Stimulated activated CD8-positive, alpha-beta memory T cell treated with anti-CD3 and anti-CD28 coated beads, Interleukin-4, amount 100 ng/mL, for 1 hour (primary cell): ENCODE measurements at places on chromosomes 4 and X.
A peak's percentile ranks its signal among the peaks of the same experiment; 100 is the strongest.

GRCh38 chr4:123488916-123489315 is 92.3 kb downstream of the SPRY1 start:
- no peak for DNase-seq

- no peak for DNase-seq
Observed at GRCh38 chrX:39162322-39162735, 361.1 kb downstream of the MID1IP1 start.

- no peak for DNase-seq
Observed at GRCh38 chr4:144461906-144462305, 184.1 kb upstream of the HHIP start.

GRCh38 chr4:85761803-85762528 is 287.0 kb downstream of the ARHGAP24 start:
- no peak for DNase-seq

DNA sequence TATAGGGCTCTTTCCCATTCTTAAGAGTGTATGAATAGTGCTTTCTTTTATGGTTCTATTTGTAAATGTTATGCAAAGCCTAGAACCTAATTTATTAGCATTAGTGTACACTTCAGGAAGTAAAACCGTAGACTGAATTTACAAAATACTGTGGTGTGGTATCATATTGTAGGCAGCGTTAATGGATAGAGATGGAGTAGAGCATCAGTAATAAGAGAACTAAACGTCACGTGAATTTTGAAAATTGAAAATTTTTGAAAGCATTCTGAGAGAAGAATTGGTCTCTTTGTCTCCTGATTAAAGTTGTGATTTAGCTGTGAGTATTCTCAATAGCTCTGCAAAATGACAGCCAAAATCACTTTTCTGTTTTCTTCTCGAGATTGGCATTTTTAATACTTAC is 2.9 kb downstream of the STIM2 start:
- no peak for DNase-seq

GRCh38 chr4:104967034-104967401 is 179.7 kb upstream of the TET2 start:
- no peak for DNase-seq

- no peak for DNase-seq
Observed at GRCh38 chr4:126592088-126592487, 1040.7 kb upstream of the INTU start.

- DNase-seq, result no peak
Observed at GRCh38 chr4:135201081-135201480, 999.5 kb upstream of the PABPC4L start.

DNA sequence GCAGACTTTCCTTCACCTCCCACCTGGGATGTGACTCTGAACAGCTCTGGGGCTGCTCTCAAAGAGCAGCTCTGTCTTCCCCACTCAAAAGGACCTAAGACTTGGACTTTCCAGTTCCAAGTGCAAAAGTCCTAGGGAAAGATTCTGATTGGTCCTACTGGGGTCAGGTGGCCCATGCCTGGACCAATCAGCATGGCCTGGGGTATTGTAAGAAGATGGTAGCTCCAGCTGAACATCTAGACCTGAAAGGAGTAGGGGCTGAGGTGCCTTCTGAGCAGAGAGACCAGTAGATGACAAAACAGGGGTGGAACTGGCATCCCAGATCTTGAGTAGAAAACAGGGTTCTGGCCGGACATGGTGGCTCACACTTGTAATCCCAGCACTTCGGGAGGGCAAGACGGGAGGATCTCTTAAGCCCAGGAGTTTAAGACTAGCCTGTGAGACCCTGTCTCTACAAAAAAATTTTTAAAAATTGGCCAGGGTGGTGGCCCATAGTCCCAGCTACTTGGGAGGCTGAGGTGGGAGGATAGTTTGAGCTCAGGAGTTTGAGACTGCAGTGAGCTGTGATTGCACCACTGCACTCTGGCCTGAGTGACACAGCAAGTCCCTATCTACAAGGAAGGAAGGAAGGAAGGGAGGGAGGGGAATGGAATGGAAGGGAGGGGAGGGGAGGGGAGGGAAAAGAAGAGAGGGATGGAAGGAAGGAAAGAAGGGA is 27.4 kb upstream of the MRFAP1 start:
- no peak for DNase-seq

- no peak for DNase-seq
Observed at GRCh38 chr4:72326692-72327632, 242.1 kb downstream of the ADAMTS3 start.

DNA sequence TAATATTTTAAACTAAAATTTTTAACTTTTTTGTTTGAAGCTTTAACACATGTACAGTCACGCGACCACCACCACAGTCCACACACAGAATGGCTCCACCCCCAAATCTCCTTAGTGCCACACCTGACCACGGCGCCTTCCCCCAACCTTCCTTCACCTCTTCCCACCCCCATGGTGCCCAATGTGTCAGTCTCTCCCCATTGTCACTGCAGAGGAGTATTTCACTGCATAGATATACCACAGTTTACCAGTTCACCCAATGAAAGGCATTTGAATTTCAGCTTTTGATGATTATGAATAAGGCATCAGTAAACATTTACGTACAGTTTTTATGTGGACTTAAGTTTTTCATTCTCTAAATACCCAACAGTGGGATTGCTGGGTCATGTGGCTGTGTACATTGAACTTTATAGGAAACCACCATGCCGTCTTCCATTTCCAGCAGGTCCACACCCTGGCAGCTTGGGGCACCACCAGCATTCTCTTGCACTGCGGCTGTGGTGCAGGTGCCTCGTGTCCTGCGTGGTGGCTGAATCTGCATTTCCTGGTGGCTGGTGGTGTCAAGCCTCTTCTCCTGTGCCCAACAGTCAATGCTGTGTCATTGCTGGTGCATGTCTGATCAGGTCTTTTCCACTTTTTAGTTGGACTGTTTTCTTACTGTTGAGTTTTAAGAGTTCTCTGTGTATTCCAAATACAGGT is 49.0 kb downstream of the CPLX1 start:
- DNase-seq, result no peak

DNA sequence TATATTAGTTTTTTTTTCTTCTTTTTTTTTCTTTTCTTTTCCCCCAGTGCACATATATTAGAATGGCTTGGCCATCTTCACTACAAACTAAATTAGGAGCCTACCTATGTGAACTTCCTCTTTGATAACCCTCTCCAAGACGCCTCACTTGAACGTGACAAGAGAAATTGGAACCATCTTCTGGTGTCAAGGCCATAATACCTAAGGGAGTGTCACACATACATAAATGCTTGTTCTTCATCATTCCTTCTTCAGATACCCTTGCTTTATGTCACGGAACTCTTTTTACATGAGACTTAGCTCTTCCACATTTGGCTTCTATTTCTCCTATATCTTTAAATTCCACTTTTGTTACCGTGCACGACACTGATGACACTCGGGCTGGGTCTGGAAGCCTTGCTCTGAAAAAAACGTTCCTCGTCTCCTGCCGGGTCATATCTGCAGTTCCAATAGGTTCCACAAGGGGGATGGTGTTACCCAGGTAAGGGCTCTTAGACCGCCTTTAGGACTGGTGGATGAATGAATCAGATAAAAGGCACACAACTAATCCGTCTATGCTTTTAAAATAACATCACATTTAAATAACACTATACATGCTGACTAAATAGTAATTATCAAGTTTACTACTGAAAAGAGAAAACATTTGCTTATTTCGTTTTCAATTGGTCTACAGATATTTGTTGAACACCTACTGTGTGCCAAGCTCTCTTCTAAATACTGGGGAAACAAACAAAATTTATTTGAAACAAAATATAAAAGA is 19.9 kb downstream of the DGAT2L6 start:
- DNase-seq, result peak; percentile 23

- no peak for DNase-seq
Observed at GRCh38 chr4:106584337-106584989, 215.9 kb upstream of the GIMD1 start.

DNA sequence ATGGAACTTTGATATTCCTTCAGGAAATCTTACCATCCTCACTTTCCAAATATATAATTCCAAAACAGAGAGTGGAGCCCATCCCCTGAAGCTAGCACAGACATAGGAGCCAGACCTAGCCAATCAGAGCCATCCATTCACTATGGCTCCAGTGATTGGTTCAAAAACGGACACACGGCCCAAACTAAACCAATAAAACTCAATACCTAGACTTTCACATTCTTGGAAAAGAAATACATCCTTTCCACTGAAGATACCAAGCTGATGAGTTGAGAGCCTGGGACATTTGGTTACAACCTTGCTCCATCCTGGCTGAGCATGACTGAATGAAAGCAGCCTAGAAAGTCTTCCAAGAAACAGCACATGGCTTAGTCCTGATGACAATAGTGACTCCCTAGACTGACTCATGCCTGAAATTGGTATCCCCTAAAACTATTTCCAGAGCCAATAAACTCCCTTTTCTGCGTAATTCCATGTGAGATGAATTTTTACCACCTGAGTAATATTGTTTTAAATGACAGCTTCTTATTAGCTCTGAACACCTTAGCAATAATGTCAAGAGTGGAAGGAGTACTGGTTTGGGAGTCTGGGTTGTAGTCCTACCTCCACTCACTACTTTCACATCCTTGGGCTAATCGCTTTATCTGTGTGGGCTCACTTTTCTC is 189.6 kb upstream of the LNX1 start:
- DNase-seq, result no peak

DNA sequence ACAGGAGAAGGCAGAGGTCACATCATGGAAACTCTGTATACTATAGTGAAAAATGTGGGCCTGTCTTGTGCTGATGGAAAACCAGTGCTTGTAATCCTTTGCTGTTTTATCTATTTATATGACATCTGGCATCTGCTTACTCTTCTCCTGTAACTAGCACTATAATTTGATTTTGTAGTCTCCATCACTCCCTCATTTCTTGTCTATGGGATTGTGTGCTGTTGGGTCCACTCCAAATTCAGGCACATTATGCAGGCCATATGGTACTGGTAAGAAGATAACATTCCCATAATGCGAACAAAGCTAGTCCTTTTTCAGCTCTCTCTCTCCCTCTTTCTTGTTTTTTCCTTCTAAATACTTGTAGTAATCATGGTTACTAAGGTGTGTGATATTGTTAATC is 581.2 kb upstream of the IGFBP7 start:
- no peak for DNase-seq

DNA sequence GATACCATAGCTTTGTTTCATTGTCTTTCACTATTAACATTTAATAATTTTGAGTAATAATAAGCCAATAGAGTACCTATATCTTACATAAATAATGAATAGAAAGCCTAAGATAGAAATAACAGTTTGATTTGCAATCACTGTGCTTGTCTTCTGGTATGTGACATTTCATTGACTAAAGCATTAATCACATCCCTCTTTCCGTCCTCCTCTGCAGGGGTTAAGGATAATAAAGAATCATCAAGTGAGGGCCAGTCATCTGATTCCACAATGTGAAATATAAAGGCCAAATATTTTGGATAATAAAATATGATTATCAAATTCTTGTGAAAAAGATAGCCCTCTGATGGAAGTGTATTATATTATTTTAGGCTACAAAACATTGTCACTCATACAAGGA is 2073.4 kb downstream of the ARAP2 start:
- no peak for DNase-seq

DNA sequence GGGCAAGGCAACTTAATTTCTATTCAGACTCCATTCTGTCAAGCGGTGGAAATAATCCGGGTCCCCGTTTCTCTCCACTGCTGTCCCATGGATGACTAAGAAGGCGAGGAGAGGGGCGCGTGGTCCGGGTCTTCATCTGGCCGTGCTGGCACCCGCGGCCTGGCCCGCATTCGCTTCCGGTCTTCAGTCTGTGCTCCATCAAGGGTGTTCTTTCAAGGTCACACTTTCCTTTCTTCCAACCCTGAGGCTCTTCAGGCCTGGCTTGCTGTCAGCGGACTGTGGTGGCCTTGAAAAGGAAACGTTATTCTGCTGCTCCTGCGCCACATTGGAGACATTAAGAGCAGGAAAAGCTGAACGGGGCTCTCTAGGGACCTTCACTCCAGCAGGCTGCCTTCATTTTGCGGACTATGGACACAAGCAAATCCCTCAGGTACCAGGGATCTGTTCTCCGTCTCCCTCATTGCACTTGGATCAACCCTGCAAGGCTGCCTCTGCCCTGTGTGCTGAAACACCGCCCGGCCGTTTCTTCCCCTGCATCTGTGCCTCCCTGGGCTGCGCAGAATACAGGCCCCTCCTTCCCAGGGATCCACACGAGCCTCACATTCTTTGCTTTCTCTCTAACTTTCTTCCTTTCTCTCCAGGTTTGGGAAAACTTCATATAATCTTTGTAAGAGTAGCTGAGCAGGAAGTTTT is 5.7 kb upstream of the SLC25A4 start:
- DNase-seq, result no peak

- no peak for DNase-seq
Observed at GRCh38 chr4:80045786-80046185, 27.2 kb downstream of the ANTXR2 start.

GRCh38 chrX:147217334-147217733 is 402.8 kb upstream of the CXorf51A start:
- DNase-seq, result no peak

- no peak for DNase-seq
Observed at GRCh38 chrX:9897761-9898161, 69.4 kb upstream of the CLDN34 start.

GRCh38 chr4:141788169-141788915 is 152.0 kb downstream of the IL15 start:
- DNase-seq, result no peak

DNA sequence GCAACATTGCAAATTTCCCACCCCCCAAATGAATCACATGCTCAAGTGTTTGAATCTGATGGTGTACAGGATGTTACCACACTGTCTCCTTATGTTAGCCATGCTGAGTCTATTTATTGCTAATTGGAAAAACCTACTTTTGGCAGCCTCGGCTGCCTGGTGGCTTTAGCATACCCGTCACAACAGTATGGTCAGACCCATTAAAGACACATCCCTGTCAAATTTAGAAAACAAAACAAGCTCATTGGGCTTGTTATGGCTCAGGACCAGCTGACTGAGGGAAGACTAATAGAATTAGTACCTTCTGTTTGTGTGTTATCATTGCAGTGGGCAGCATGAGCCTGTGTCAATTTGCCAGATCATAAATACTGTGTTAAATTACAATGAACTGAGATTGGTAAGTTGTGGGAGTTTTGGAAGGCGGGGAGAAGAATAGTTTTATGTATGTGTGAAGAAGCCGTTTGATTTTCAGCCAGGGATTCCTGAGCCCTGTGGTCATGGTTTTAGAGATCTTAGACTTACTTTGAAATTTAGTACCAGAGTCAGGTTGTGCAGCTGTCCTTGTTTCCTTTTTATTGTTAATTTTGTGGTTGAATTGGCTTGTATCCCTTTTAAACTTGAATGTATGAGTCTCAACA is 66.8 kb downstream of the POLA1 start:
- no peak for DNase-seq

GRCh38 chrX:110703641-110704040 is 92.0 kb downstream of the CHRDL1 start:
- no peak for DNase-seq

GRCh38 chr4:173958445-173958844 is 325.0 kb downstream of the FBXO8 start:
- no peak for DNase-seq

DNA sequence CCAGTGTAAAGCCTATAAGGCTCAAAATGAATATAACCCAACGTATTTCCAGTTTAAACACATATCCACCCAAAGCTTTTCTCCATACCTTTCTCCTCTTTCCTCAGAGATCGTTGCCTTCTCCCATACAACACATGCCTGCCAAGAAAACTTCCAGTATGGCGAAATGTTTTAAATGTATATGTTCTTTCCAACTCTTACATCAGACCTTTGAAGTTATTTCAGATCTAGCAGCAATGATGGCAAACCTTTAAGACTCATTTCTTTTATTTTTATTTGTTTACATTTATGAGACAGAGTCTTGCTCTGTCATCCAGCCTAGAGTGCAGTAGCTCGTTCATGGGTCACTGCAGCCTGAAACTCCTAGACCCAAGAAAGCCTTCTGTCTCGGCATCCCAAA is 265.4 kb downstream of the BMPR1B start:
- DNase-seq, result no peak
